NCI-H510A treated with DMSO at 0.1 percent for 48 hours (cell line): ENCODE measurements at places on chromosomes 1 and 21.
A peak's percentile ranks its signal among the peaks of the same experiment; 100 is the strongest.

- DNase-seq = no peak
These were observed 17.7 kb downstream of the DDAH1 start for GRCh38 chr1:85447006-85447943.

DNA sequence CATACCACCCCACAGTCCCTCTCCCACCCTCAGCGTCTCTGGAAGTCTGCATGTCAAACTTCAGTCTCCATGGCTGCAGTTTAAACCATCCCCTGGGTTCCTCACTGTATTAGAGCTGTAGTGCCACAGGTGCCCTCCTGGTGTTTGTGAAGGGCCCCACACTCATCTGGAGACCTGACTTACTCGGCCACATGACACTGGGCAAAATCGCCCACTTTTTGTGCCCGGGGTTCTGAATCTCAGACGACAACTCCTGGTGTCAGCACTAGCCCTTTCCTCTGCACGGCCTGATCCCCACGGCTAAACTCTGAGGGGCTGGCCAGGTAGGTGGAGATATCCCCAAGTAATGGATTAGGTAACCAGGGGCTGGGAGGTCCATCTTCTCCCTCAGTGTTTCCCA is 6.5 kb downstream of the INKA2 start:
- no peak for DNase-seq

- no peak for DNase-seq
These were observed 42.4 kb upstream of the AK4 start for GRCh38 chr1:65105596-65105995.

- no peak for DNase-seq
These were observed 20.4 kb upstream of the CCDC27 start for GRCh38 chr1:3731583-3732433.

- no peak for DNase-seq
These were observed 12.9 kb upstream of the NES start for GRCh38 chr1:156689953-156690674.

- no peak for DNase-seq
These were observed 9.9 kb downstream of the TGFBR3 start for GRCh38 chr1:91876040-91876470.

DNA sequence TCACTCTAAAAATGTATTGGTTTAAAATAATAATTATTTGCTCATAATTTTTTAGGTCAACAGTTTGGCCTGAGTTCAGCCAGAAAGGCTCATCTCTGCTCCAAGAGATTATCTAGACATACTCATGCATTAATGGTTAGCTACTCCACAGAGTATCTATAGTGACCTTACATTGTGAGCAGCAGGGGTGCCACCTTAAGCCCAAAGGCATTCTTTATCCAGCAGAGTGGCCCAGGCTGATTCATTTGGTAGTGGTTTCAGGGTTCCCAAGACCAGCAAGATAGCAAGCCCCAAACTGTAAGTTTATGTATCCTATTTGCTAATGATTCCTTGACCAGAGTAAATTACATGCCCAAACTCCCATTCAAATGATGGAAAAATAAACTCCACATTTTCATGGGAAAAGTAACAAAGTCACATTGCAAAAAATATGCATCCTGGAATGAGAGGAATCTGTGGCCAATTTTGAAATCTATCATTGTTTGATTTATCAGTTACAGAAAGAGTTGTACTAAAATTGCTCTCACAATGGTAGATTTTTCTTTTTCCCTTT is 182.6 kb upstream of the KCNK2 start:
- DNase-seq = no peak

DNA sequence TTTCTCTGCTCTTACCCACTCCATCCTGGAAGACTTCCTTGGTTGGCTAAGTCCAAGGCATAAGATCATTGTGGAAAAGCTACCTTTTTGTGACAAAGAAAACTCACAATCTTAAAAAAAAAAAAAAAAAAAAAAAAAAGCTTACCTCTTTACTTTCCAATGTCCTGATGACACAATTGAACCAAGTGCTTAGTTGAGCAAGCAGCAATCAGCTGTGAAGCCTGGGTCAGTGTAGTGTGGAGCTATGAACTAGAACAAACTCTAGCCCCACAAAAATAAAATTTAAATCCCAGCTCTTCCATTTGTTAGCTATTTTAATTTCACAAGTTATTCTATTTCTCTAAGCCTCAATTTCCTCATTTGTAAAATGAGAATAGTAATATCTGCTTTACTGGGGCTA is 647.6 kb downstream of the LMO4 start:
- DNase-seq = no peak

DNA sequence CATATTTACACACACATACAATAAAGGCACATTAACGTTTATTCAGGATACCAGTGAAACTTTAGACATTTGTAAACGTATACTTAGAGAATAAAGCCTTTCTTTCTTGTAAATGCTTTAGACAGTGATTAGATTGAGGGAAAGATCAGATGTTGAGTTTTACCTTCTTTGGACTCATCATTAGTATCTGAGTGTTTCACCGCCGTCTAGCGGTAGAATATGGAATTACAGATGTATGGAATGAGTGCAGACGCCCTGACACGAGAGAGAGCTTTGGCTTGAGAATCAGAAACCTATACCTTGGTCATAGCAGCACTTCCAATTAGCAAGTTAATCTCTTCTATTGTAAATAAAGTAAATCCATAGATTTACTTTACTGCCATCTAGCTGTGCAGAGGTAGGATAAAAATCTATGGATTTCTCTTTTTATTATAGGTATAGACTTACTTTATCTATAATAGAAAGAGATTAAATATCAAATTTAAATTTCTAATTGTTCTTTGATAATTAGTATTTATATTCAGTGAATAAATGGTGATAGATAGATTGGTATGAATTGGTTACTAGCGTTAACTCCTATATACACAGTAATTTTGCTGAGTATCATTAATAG is 12.6 kb downstream of the FLG2 start:
- DNase-seq = peak; percentile 24

DNA sequence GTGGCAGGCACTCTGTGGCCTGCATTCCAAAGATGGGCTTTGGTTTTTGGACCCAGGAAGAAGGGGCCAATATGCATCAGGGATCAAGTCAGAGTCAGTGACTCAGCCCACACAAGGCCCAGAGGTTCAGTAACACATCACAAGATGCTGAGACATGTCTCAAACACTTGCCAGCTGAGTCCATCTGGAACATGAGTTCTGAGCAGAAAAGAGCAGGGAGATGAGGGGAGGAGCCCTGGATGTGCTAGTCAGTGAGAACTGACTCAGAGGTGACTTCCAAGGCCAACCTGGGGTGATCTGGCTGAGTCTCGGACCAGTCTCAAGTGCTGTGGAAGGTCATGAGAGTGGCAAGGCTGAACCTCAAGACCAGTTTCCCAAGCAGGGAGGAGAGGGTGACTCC is 150.1 kb downstream of the CDC7 start:
- DNase-seq = no peak

- no peak for DNase-seq
These were observed 128.5 kb upstream of the ZNHIT6 start for GRCh38 chr1:85836736-85837135.

GRCh38 chr1:113579256-113580018 is 179.8 kb downstream of the PHTF1 start:
- DNase-seq = peak; percentile 52

DNA sequence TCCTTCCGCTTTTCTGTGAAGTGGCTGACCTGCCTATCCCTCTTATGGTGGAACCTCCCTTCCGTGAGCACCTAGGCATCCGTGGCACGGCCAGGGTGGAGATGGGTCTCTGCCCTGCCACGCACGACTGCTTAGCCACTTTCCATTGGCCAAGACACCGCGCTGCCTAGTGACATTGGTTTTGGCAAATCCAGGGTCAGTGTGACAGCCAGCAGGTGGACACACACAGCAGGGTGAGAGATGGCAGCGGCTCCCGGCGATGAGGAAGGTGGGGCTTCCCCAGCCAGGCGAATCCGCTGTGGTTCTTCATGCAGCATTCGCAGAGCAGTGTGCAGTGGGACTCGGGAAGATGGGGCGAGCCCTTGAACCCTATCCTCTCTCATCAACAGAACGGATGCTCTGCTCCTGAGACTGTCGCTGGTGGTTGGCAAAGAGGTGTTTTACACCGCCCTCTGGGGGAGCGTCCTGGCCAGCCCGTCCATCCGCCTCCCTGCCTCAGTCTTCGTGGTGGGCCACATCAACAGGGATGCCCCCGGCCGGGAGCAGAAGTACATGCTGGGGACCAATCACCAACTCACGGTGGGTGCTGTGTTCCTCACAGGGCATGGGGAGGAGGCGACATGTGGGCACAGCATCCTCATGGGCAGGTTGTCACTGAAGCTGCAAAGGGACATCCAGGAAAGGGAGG is 51.8 kb downstream of the DOP1B start:
- no peak for DNase-seq

DNA sequence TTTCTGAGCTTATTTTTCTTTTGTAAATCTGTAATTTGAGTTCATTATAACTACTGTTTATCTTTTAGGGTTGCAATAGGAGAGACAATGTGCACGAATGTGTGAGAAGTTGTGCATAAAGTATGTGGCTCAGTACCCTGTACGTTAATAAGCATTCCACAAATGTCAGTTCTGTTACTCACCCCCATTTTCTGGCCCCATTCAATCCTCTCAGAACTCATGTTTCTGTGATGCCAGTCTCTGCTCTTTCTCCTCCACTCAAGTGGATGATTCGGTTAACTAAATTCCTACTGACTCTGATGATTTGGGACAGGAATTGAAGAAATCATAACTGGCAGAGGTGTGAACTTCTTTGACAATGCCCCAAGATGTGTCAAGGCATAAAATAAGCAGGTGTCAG is 10.2 kb upstream of the DMRTB1 start:
- DNase-seq = no peak

DNA sequence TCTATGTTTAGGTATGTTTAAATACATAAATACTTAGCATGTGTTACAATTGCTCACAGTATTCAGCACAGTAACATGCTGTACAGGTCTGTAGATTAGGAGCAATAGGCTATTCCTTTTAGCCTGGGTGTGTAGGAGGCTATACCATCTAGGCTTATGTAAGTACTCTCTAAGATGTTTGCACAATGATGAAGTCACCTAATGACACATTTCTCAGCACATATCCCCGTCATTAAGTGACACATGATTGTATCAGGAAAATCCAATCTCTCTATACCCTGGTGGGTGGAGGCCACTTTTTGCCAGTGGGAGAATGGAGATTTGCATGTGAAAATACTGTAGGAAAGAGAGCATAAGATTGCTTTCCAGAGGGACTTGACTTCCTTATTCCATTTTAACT is 5.5 kb upstream of the TEDDM1 start:
- DNase-seq = no peak

GRCh38 chr1:24558902-24559791 is 3.3 kb downstream of the NCMAP start:
- DNase-seq = peak; percentile 47

DNA sequence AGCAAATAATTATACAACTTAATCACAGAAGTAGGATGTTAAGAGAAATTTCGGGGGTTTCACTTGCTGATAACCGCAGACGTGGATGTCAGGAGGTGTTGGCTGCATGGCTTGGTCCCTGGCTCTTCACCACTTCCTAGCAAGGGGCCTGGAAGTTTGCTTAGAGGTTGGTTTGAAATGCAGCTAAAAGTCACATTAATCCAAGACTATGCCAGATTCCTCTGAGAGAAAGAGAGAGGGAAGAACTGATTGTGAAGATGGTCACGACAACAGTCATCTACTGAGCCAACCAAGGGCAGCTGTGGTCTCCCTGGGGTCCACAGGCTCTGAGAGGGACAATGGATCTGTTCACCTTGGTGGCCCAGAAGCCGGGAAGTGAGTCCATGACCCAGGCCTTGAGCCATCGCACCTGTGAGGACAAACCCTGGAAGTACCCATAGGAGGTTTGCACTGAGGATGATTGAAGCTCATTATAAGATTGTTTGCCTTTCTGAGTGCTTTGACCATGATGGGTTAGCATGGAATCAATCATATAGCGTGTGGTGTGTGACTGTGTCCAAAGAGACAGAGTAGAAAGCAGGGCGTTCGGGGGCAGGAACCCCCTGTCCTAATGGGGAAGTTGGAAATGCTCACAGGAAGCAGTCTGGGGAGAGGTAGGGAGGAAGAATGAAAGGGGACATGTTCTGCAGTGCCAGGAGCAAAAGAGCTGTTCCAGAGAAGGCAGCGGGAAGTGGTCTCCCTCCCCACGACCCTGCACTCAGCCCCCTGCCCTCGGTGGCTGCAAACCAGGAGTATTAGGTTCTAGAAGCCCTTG is 47.1 kb downstream of the UMODL1 start:
- DNase-seq = peak; percentile 10

DNA sequence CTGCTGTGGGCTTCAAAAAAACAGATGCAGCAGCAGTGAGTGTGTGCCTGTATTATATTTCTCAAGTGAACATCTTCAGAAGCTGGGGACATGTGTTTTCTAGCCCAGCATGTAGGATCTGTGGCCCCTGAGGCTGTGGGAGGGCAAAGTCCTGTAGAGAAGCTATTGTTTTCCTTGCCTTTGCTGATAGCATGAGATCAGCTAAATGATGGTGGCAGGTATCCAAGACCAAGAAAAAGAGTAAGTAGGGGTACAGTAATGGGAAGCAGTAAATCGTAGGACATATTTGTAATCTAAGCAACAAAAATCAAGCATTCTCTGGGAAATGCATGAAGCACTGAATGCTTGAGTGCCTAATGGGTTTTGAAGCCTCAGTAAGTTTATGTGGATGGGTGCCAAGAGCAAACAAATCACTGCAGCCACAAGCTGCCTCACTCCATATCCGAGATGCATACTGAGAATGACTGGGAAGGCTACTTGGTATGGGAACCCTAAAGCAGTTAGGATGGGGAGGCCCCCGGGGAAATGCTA is 98.3 kb downstream of the CD58 start:
- DNase-seq = no peak

- no peak for DNase-seq
These were observed 25.0 kb downstream of the LRRC8C start for GRCh38 chr1:89657886-89658285.

DNA sequence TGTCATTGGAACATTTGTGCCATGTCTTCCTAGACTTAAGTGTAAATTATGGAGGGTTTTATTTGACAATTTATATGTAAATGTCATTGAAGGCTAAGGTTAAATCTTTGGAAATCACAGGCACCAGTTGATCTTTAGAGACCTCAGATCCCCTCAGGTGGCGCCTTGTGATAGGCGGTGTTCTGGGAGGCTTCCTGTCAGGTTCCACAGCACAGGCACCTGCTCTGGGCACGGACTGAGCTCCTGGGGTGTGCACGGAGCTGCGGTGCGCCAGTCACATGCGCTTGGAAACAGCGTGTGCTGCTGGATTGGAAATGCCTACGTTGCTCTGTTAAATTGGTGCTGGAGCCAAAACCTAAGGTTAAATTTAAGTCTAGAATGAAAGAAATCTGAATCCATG is 12.1 kb downstream of the CD46 start:
- no peak for DNase-seq
